ENCODE measurements at places on chromosomes 1 and 21. TPM values are rescaled to one million over a fixed set of nuclear protein-coding genes. Genes with fewer than 3 reads are reported as not detected.

GRCh38 chr1:34267326-34267725 is 90.6 kb downstream of the C1orf94 start:
- H3K27me3 ChIP-seq = no peaks in the 10 kb centered on the region
- H3K36me3 ChIP-seq = no peaks in the 10 kb centered on the region
- no peaks in the 10 kb centered on the region for H3K4me1 ChIP-seq
- H3K27ac ChIP-seq = no peak overlapping the region

GRCh38 chr1:5947071-5947821 is 45.0 kb downstream of the NPHP4 start:
- DNase-seq = no peak
- no peaks in the 10 kb centered on the region for H3K27me3 ChIP-seq
- H3K4me3 ChIP-seq = no peak overlapping the region
- H3K4me1 ChIP-seq = no peaks in the 10 kb centered on the region
- no peak overlapping the region for H3K27ac ChIP-seq

- no peak for DNase-seq
- H3K4me1 ChIP-seq = peaks cover 7% of the 10 kb centered on the region
- H3K27me3 ChIP-seq = no peaks in the 10 kb centered on the region
- no peak overlapping the region for H3K4me3 ChIP-seq
- H3K27ac ChIP-seq = no peak overlapping the region
Measured at GRCh38 chr1:88678405-88678804, 5.7 kb upstream of the PKN2 start.

DNA sequence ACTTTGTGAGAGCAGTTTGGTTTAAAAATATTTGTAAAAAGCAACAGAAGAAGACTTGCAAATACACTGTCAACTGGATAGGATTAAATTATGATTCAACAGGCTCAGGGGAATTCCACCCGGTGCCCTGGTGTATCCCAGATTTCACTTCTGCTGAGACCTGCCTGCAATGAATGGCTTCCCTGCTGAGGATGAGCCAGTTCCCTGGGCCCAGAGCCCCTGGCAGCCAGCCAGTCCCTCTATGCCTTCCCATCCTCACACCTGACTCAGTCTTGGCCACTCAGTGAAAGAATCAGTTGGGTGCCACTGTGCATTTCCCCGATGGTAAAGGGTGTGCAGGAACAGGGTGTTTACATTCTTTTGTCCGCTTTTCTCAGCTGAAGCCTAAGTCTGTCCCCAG is 64.4 kb downstream of the KCTD3 start:
- DNase-seq = no peak
- no peaks in the 10 kb centered on the region for H3K36me3 ChIP-seq
- no peak overlapping the region for H3K27ac ChIP-seq
- no peaks in the 10 kb centered on the region for H3K27me3 ChIP-seq

- no peak for DNase-seq
- no peaks in the 10 kb centered on the region for H3K27me3 ChIP-seq
- no peak overlapping the region for H3K4me3 ChIP-seq
- H3K36me3 ChIP-seq = no peaks in the 10 kb centered on the region
- peak overlapping the region; percentile 54 for H3K27ac ChIP-seq
Measured at GRCh38 chr1:221335161-221336101, 406.5 kb downstream of the DUSP10 start.

- H3K36me3 ChIP-seq = no peaks in the 10 kb centered on the region
- DNase-seq = no peak
- peaks cover 98% of the 10 kb centered on the region for H3K4me1 ChIP-seq
- H3K4me3 ChIP-seq = no peak overlapping the region
- peak overlapping the region; percentile 75 for H3K27ac ChIP-seq
- H3K27me3 ChIP-seq = no peaks in the 10 kb centered on the region
Measured at GRCh38 chr1:10685196-10685807, 111.1 kb downstream of the CASZ1 start.

GRCh38 chr1:11062965-11063401 is 3.2 kb upstream of the SRM start:
- peaks cover 20% of the 10 kb centered on the region for H3K4me1 ChIP-seq
- peaks cover 17% of the 10 kb centered on the region for H3K36me3 ChIP-seq
- H3K27ac ChIP-seq = no peak overlapping the region
- no peak overlapping the region for H3K4me3 ChIP-seq
- H3K27me3 ChIP-seq = no peaks in the 10 kb centered on the region
- DNase-seq = no peak

GRCh38 chr1:100921110-100921706 is 25.3 kb downstream of the SLC30A7 start:
- H3K27me3 ChIP-seq = no peaks in the 10 kb centered on the region
- H3K4me1 ChIP-seq = no peaks in the 10 kb centered on the region
- H3K36me3 ChIP-seq = peaks cover 39% of the 10 kb centered on the region
- DNase-seq = no peak
- H3K4me3 ChIP-seq = no peak overlapping the region

- H3K36me3 ChIP-seq = peaks cover 8% of the 10 kb centered on the region
- DNase-seq = no peak
- H3K27me3 ChIP-seq = no peaks in the 10 kb centered on the region
- H3K27ac ChIP-seq = peak overlapping the region; percentile 91
Measured at GRCh38 chr1:182601416-182601786, 2.8 kb downstream of the RGS16 start.

DNA sequence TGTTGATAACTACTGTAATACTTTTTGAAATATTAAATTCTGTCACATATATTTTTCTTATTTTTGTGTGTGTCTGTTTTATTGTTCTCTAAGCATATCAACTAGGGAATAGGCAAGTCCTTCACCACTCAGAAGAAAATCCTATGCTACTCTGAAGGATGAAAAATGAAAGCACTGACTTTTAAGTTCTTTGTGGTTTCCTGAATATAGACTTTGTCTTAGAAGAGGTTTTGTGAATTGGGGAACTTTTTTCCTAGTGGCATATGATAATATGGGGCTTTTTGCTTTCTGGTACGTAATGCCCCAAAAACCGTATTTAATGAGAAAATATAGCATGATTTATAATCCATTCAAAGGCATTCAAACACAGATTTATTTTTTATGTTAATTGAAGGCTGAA is 136.0 kb downstream of the SNX7 start:
- H3K4me3 ChIP-seq = no peak overlapping the region
- H3K4me1 ChIP-seq = no peaks in the 10 kb centered on the region
- H3K36me3 ChIP-seq = no peaks in the 10 kb centered on the region
- no peak for DNase-seq
- H3K27me3 ChIP-seq = no peaks in the 10 kb centered on the region

DNA sequence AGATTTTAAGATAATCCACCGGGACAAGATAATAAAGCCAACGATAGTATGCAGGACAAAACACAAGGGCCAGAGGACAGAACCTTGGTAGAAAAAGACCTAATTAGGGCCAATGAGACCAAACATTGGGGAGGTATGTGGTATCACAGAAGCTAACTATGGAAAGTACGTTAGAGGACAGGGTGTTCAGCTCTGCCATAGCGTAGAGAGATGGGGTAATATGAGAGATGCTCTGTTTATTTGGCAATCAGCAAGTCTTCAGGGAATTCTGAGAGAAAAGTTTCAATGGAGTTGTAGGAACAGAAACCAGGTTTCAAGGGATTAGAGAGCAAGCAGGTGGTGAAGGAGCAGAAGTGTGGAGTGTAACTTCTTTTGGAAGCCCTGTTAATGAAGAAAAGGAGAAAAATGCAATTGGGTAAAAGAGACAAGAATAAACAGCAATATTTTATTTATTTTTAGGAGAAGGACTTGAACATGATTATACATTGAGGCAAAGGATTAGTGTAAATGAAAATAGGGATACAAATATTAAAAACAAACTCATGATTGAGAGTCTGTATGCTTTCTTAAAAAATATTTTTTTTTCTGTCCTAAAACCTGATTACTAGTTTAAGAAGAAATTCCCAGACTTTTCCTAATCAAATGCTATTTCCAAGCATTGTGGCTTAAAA is 24.0 kb downstream of the EEIG2 start:
- no peaks in the 10 kb centered on the region for H3K27me3 ChIP-seq
- no peak overlapping the region for H3K4me3 ChIP-seq

DNA sequence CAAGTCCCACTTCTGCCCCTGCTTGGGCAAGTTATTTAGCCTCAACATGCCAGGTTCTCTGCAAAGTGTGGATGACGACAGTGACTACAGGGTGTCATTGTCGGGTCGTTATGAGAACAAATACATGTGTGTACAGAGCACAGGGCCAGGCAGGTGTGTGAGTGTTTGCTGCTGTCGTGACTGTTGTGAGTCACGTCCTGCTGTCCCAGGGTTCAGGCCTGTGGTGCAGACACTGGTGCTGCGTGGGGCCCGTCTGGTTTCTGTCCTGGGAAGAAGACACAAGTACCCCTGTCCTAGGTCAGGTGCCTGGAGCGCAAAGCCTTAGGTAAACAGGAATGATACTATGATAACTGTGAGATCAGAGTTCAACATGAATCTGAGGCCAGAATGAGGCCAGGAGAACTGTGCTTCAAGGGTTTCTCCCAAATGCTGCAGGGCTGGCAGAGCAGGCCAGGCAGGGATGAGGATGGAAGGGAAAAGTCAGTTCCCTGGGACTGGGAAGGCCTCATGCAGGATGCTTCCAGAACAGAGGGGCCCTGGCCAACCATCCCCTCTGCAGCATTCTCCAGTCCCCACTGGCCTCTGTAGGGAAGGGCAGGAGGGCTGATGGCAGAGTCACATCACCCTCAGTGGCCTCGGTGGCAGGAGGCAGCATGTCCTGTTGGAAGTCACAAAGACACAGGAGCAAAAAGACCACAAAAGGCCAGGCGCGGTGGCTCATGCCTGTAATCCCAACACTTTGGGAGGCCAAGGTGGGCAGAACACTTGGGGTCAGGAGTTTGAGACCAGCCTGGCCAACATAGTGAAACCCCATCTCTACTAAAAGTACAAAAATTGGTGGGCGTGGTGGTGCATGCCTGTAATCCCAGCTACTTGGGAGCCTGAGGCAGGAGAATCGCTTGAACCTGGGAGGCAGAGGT is 15.7 kb downstream of the GPR157 start:
- H3K27me3 ChIP-seq = no peaks in the 10 kb centered on the region
- H3K36me3 ChIP-seq = peaks cover 3% of the 10 kb centered on the region
- no peak overlapping the region for H3K4me3 ChIP-seq
- no peak overlapping the region for H3K27ac ChIP-seq
- H3K4me1 ChIP-seq = peaks cover 6% of the 10 kb centered on the region

DNA sequence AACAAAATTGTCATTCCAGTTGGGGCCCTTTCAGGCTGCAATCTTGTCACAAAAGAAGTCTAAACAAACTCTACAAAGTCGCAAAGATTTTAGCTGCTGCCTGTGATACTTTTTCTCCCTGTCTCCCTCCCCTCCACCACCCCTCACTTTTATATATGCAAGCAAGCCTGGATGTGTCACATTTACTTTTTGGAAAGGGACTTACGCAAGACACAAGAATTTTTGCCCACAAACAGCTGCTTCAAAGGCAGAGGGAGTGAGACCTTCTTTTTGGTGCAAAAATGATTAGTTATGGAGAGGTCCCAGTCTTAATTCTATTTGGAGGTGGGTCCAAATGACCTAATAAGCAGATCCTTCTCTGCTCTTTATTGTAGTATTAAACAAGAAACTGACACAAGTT is 22.9 kb upstream of the RALGPS2 start:
- no peaks in the 10 kb centered on the region for H3K27me3 ChIP-seq
- H3K27ac ChIP-seq = no peak overlapping the region
- DNase-seq = no peak
- no peaks in the 10 kb centered on the region for H3K36me3 ChIP-seq
- H3K4me1 ChIP-seq = no peaks in the 10 kb centered on the region
- no peak overlapping the region for H3K4me3 ChIP-seq

- H3K27me3 ChIP-seq = no peaks in the 10 kb centered on the region
- no peaks in the 10 kb centered on the region for H3K4me1 ChIP-seq
- no peak for DNase-seq
- H3K4me3 ChIP-seq = no peak overlapping the region
- H3K27ac ChIP-seq = no peak overlapping the region
Measured at GRCh38 chr1:186429017-186429416, 31.9 kb downstream of the PDC start.

Gene ADARB1
- total RNA-seq = 59.3 TPM

Gene GJB3
- total RNA-seq = 2.2 TPM

Gene FCRL2
- 3.1 TPM for total RNA-seq

Gene TTLL7
- total RNA-seq = 44.3 TPM

Gene GFI1
- 3.1 TPM for total RNA-seq

Gene TPTE
- total RNA-seq = not detected

Gene C21orf58
- total RNA-seq = 3.3 TPM

All from upper lobe of left lung (tissue), 6 donors.